Liver (tissue), 10 donors: ENCODE measurements at places on chromosomes 5 and 9. TPM values are rescaled to one million over a fixed set of nuclear protein-coding genes. Genes with fewer than 3 reads are reported as not detected.

The TMEM171 gene
- total RNA-seq, result 1.0 TPM

The PCA3 gene
- 0.92 TPM for total RNA-seq

The BTNL8 gene
- 0.14 TPM for total RNA-seq

The CDC20B gene
- total RNA-seq, result 0.28 TPM

The RNF183 gene
- not detected for total RNA-seq

The PCDHB10 gene
- total RNA-seq, result 0.14 TPM

The SH2D3C gene
- total RNA-seq, result 5.1 TPM

- DNase-seq, result peak; percentile 37
Observed at GRCh38 chr5:96933764-96934707, 1.8 kb upstream of the LNPEP start.

- DNase-seq, result no peak
Observed at GRCh38 chr5:108271127-108271526, 110.8 kb downstream of the FBXL17 start.

DNA sequence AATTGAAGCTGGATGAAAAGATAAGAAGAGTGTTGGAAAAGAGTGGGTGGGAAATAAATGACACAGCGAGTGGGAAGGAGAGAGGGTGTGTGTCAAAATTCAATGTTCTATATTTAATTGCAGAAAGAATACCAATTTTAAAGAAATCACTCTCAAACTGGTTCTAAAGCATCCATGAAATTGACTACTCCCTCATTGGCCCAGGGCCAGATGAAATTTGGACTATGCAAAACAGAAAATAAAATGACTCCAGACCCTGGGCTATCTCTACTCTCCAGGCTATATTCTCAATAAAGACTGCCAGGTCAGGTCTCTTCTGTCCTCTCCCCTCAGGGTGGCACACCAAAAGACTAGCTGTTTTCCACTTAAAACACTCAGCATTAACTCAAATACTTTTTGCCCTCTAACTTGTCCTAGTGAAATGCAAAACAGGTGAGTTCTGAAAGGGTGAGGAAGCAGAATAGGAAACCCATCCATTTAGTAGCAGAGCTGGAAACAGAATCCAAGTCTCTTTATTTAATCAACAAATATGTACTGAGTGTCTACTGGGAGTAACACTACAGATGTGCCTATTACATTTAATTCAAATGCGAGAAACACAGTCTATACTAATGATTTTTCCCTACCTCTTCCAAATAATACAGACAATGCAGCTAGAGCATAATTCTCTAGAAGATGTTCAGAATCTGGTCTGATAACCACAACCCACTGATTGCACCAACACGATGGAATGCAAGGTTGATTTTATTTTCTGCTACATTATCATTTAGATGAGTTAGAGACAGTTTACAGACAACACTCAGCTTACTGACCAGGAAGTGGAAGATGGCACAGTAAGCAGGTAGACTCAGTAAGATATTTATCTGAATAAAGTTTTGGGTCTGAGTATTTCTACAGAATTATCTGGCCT is 42.1 kb downstream of the EFCAB9 start:
- no peak for DNase-seq

DNA sequence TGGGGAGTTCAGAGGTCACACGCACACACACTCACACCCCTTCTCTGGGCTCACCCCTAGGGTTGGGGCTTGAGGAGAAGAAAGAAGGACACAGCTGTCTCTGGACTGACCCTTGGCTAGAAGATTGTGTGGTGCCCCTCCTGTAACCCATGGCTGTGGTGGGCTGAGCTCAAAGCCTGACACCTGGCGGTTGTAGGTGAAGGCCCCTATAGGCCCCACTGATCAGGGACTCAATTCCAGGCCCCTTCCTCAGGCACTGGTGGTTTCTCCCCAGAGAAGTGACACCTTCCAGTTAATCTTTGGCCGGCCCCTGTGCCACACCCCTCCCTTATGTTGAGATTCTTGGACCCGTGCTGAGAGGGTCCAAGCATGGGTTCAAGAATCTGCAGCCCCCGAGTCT is 35.2 kb upstream of the CRB2 start:
- DNase-seq, result no peak

- peak; percentile 50 for DNase-seq
Observed at GRCh38 chr9:4299005-4299795, 668 bp downstream of the GLIS3 start.

DNA sequence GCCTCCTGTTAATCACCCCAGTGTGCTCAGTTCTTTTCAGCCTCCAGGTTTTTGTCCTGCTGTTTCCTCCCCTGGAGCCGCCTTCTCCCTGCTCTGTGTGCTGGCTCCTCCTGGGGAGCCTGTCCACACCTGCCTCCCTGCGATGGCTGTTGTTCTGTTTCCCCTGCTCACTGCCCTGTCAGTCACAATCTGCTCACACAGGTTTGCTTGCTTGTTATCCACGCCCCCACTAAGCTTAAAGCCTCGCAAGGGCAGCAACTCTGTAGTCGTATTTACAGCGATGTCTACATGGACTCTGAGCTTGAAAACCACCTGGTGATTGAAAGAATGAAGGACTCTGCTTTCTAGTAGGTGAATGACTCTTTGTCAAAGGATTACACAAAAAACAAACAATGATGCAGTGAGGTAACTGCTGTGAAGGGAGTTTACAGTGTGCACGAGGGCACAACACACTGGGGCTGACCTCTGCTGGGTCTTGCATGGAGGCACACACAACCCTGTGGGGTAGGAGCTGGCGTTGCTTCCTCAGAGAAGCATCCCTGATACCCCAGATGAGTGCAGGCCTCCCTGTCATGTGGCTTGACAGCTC is 39.6 kb upstream of the TEX48 start:
- peak; percentile 39 for DNase-seq

DNA sequence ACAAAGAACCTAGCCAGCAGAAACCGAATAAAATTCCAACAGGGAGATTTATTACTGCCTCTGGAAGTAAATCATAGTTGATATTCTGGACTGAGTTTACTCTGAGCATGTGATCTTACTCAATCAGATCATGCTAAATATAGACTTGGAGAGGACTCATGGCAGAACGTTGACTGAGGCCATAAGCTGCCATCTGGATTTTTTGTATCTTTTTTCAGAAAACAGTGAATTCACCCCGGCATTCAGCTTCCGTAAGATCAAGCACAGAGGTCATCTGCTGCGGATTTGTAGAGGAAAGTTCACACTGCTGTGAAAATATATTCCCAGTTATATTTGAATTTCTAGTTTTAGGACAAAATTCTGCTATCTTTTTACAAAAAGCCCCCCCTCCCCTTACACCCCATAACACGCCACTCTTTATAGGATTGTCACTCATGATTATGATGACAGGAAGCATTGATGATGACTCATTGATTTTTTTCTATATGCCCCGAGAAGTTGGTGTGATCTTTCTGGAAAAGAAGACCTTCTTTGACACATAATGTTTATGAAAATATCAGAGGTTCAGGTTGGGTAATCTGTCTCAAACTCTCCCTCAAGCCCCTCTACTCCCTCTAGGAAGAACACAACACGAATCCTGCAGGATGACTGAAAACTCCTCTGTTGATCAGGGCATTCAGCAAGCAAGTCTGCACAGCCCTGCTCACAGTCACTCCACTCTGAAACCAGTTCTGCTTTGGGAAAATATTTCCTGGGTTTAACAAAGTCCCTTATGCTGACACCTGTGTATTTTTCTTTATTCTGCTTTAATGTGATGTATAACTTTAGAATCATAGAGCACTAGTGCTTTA is 70.8 kb downstream of the NXNL2 start:
- DNase-seq, result no peak

DNA sequence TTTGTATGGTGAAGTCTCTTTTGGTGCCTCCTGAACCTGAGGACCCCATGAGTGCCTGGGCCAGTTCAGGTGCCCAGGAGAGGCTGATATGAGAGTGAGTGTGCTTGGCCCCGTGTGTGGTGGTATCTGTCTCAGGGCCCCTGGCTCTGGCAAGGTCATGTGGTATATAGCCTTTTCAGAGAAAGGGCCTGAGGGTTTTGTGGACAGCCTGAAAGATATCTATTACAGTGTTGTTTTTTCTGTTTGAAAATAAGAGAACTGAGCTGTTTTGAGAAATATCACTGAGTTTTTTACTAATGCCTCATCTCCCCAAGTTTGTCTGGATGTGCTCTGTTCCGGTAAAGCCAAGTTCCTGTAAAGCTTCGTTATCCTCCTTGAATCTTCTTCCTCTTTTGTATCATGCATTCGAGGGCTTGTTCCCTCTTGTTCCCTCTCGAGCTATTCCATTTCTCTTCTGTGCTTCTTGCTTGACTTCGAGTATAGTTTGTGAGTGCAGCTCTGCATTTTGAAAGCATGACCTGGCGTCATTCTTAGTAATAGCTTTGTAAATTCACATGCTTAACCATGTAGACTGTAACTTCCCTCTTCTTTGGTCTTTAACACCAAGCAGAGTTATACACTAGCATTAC is 122.3 kb downstream of the MAST4 start:
- no peak for DNase-seq

- no peak for DNase-seq
Observed at GRCh38 chr9:79807971-79808370, 236.2 kb downstream of the TLE4 start.
